ENCODE measurements at places on chromosomes 5 and 9. TPM values are rescaled to one million over a fixed set of nuclear protein-coding genes. Genes with fewer than 3 reads are reported as not detected.

- no peak for DNase-seq
These were observed 80.9 kb upstream of the IL33 start for GRCh38 chr9:6134661-6135180.

GRCh38 chr9:79286992-79287707 is 284.6 kb upstream of the TLE4 start:
- DNase-seq = no peak

- DNase-seq = no peak
These were observed 148.0 kb downstream of the TARS1 start for GRCh38 chr5:33588654-33589372.

GRCh38 chr9:130197888-130198287 is 25.7 kb downstream of the NCS1 start:
- DNase-seq = no peak

DNA sequence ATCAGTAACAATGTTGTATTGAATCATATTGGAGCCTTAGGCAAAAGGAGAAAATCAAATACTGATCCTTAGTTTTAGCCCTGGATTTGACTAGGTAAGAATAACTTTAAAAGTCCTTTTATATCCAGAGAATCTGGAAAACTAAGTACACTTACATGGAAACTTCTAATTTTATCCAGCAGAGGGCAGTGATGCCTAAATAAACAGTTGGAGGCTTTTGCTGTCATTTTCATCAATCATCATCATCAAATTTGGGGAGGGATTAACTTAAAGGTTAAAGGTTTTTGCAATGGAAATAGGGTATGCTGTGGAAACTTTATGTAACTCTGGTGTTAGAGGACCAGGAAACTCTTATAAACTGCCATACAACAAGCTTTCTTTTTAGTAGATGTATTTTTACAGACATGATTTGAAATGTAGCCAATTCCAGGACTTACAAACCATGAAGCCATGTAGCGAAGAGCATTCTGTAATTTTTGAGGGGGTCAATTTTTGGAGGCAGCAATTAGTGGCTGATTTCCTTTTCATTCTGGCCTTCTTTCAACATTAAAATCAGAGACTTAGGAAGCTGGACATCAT is 112.7 kb downstream of the OSTF1 start:
- DNase-seq = no peak

GRCh38 chr5:150623878-150624216 is 16.6 kb upstream of the SYNPO start:
- no peak for DNase-seq

- no peak for DNase-seq
These were observed 46.6 kb downstream of the OSMR start for GRCh38 chr5:38892363-38892762.

DNA sequence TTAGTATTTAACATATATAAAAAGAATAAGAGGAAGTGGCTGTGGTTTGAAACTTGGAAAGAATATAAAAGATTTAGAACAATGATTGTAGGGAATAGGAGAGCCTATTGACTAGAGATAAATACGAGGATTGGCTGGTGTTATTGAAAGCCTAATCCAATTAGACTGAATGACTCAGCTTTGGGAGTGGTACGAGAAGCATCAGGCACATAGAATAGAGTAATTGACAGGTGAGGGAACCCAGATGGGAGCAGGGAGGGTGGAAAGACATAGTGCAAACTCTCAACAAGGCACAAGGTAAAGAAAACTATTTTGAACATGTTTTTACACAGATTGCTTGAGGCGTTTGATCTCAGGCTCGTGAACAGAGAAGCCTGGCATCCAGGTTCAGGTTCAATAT is 338.9 kb upstream of the KLF9 start:
- DNase-seq = no peak

GRCh38 chr9:16120231-16120641 is 567.4 kb downstream of the CCDC171 start:
- DNase-seq = no peak

GRCh38 chr5:138438724-138439476 is at the start of gene REEP2:
Gene REEP2, plus strand, starts transcription at chr5:138439057. Its CDS starts 152 bp downstream, at chr5:138439209.
- DNase-seq = no peak

- DNase-seq = no peak
These were observed 20.2 kb downstream of the PBX3 start for GRCh38 chr9:125767349-125767748.

DNA sequence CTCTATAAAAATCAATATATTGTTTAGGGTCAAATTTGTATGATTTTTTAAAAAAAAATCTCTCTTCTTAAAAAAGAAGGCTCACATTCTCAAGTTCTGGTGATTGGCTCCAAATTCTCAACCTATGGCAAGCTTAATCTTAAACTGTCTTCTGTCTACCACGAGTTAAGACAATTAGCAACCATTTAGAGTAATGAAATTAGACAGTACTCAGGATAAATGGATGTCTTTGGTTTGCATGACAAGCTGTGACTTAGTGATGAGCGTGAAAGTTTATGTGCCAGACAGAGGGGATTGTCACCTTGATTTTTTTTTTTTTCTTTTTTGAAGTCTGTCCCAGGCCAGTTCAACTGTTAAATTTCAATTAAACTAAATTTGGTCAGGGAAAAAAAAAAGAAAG is 1632.3 kb downstream of the MAT2B start:
- DNase-seq = no peak

GRCh38 chr5:72145348-72145747 is 38.1 kb downstream of the MAP1B start:
- no peak for DNase-seq

DNA sequence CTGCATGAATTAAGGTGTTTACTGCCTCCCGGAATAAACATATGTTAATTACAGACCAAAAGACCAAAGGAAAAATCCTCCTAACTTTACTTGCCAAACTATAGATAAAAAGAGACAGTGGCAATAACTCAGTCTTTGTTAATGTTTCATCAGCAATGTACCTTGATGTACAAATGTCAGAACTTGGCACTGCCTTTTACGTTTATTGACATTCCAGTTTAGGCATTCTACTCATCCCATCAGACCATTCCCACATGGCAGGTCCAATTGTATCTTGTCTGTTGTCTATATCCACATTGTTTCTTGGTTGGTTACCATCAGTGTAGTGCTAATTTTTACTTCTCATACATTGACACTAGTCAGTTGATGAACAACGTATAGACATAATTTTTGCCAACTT is 85.5 kb downstream of the TEX10 start:
- DNase-seq = no peak

- DNase-seq = no peak
These were observed 74.0 kb upstream of the SLC25A51 start for GRCh38 chr9:37977851-37978480.

DNA sequence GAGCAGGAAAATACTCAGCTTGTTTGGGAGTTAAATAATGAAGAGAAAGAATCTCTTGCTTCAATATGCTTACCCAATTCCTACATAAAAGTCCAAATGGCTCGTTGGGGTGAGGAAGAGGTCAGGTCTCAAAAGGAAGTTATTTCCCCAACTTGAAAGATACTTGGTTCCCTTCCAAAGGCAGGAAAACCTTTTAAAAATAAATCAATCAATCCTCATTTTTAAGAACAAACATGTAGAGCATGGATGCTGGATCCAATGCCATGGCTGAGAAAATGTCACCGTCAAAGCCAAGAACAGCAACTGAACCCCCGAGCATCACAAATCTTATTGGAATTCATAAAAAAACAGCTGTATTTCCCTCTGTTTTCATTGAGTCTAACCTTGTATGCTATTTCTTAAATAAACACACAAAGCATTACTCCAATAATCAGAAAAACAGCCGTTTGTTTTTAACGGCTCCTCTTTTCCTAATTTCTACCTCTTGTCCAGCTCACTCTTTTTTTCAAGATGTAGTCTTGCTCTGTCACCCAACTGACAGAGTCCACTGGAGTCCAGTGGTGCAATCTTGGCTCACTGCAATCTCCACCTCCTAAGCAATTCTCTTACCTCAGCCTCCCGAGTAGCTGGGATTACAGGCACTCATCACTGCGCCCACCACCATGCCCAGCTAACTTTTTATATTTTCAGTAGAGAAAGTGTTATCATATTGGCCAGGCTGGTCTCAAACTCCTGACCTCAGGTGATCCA is 140.7 kb downstream of the GNA14 start:
- DNase-seq = no peak

DNA sequence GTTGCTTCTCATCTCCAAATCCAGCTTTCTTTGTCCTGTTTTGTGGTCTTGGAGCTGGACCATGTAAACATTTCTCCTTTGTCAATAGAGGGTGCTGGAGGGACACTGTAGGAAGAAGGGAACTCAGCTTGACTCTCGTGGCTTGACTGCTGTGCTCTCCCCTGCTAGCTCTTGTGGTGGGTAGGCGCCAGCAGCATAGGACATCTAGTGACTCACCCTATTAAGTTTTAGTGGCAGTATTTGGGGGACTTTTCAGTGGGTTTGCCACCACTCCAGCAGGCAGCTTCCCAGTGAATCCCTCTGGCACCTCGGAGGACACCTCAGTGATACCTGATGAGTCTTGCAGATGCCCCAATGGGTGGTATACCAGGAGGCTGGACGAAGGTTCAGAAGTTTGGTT is 97.8 kb downstream of the TSSK1B start:
- no peak for DNase-seq

DNA sequence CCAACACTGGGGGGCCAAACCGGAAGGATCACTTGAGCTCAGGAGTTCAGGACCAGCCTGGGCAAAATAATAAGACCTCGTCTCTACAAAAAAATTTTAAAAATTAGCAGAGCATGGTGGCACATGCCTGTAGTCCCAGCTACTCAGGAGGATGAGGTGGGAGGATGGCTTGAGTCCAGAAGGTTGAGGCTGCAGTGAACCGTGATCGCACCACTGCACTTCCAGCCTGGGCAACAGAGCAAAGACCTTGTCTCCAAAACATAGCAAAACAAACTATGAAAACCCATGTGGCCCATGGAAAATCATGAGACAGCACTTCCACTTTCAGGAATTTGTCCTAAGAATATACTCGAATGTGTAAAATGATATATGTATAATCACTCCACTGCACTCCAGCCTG is 6.1 kb downstream of the SETX start:
- DNase-seq = no peak

GRCh38 chr9:111386386-111386785 is 56.4 kb upstream of the OR2K2 start:
- no peak for DNase-seq

DNA sequence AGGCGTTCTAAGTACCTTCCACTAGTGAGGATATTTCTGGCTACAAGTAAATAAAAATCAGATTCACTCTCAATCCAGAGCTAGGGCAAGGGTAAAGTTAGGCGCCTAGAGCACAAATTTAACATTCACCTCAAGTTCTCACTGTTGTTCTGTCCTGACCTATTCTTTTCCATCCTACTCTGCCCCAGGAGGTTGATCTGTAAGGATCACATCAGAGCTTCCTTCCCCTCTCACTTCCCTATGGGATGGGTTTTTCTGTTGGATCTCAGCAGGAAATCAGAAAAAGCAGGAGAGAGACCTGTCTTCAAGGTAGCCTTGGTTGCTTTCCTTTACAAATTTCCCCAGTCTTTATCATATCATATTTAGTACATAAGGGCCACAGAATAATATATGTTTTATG is 316.7 kb downstream of the GABRG2 start:
- no peak for DNase-seq

DNA sequence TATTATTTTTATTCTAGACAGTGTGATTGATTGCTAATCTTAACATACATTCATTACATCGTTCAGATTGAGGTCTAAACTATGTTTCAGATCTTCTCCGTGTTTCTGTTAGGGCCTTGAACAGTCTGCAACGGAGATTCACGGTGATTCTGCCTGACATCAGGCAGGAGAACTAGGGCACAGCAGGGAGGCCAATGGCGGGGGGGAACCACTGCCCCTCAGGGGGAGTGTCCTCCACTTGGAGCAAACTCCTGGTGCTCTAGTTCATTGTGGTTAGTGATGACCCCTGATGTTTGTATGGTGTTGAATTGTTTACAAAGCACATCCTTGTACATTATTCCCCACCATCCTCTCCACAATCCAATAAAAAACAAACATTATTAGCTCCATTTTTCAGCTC is 173.5 kb downstream of the ZNF608 start:
- DNase-seq = no peak

DNA sequence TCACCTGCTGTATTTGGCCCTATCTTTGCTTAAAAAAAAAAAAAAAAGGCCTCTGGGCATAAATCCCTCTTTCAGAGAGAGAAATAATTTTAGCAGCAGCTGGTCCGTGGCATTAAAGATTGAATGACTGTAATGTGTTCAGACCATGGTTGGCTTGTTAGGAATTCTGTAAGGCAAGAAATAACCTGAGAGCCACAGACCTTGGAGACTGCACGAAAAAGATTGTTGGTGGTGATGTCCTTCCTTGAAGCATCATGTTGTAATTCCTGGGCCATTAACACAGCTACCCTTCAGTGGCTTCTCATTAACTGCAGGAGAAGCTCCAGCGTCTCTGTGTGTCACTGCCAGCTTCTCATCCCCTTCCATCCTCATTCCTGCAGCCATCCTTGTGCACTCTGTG is 79.0 kb downstream of the SGCD start:
- DNase-seq = no peak

RNF145 gene
- 52.6 TPM for polyA plus RNA-seq

LCN2 gene
- 0.93 TPM for polyA plus RNA-seq

HRH2 gene
- 2.1 TPM for polyA plus RNA-seq

CDKN2B gene
- 21.7 TPM for polyA plus RNA-seq

ECM2 gene
- 9.8 TPM for polyA plus RNA-seq

SPATA31D4 gene
- polyA plus RNA-seq = not detected

SMC5 gene
- 37.8 TPM for polyA plus RNA-seq
